Osteoblast (primary cell): ENCODE measurements at places on chromosomes 3 and 15.

GRCh38 chr3:15164340-15164739 lies 41.7 kb upstream of the CAPN7 start:
- no peak for DNase-seq

DNA sequence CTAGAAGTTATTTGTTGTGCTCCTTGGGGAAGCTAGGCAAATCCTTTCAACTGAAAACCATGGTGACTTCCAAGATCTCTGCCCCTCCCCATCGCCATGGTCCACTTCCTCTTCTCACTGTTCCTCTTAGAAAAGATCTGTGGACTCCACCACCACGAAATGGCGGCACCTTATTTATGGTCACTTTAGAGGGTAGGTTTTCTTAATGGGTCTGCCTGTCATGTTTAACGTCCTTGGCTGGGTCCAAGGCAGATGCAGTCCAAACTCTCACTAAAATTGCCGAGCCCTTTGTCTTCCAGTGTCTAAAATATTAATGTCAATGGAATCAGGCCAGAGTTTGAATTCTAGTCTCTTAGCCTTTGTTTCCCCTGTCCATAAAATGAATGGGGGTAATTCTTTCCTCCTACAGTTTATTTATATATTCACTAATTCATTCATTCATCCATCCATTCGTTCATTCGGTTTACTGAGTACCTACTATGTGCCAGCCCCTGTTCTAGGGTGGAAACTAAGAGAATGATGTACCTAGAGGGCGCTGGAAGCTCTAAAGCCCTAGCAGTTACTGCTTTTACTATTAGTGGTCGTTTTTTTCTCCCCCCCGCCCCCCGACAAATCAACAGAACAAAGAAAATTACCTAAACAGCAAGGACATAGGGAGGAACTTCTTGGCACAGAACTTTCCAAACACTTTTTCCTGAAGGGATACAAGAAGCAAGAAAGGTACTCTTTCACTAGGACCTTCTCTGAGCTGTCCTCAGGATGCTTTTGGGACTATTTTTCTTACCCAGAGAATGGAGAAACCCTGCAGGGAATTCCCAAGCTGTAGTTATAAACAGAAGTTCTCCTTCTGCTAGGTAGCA lies 657 bp downstream of the PATL2 start:
- no peak for DNase-seq

GRCh38 chr15:76401285-76401684 lies 64.7 kb downstream of the ISL2 start:
- DNase-seq, result no peak

GRCh38 chr3:100175637-100176280 lies 61.5 kb upstream of the FILIP1L start:
- no peak for DNase-seq

DNA sequence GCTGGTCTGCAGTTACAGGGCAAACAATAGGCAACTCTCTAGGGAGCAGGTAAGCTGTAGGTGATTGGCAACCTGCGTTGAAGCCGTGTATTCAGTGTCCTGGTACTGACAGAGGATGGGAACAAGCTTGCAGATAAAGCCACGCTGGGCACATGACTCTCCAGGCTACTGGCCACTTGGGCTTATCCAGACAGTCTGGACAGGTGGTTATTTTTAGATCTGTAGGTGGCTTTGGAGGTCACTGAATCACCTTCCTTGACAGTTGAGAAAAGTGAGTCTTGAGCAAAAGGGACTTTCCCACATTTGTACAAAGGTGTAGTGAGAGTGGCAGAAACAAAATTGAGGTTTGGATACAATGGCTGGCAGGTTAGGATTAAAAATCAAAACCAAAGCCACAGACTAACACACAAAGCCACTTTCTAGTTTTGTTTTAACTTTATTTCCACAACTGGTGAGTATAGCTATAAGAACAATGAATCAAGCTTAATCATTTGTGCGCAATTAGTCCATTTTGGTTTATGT lies 22.3 kb upstream of the IL1RAP start:
- DNase-seq, result no peak

DNA sequence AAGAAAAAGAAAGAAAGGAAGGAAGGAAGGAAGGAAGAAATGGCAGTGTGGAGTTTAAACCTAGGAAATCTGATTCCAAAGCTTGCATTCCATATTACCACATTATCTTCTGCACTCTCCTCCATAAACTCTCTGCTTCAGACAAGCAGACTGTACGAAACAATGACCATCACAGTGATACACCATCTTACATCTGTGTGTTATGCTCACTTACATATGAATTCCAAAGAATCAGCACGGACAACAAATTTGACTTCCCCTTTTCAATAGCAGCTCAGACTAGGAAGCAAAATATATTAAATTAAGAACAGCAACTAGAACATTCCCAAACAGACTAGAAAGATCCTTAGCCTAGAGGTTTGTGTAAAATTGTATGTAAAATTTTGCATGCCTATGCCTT lies 18.0 kb upstream of the PPM1L start:
- no peak for DNase-seq

- no peak for DNase-seq
These were observed 31.0 kb upstream of the THBS1 start for GRCh38 chr15:39549912-39550311.

DNA sequence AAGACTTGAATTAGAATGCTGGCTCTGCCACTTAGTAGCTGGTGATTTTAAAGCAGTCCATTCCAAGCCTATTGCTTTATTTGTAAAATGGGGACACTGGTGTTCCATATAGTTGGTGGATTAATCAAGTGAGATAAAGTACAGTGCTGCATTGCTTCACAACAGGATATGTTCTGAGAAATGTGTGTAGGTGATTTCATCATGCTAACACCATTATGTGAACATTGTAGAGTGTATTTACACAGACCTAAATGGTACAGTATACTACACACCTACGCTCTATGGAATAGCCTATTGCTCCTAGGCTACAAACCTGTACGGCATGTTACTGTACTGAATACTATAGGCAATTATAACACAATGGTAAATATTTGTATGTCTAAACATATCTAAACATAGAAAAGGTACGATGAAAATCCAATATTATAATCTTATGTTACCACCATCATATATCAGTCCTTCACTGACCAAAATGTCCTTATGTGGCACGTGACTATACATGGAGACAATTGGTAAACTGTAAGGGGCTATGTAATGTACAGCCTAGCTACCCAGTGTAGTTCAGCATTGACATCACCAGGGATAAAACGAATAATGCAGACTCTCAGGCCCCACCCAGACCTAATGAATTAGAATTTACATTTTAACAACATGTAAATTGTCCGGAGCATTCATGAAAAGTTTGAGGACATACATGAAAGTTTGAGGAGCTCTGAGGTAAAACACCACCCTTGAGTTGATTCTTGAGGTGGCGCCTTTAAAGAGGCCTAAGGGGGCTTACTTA lies 121.4 kb upstream of the BFSP2 start:
- DNase-seq, result no peak

DNA sequence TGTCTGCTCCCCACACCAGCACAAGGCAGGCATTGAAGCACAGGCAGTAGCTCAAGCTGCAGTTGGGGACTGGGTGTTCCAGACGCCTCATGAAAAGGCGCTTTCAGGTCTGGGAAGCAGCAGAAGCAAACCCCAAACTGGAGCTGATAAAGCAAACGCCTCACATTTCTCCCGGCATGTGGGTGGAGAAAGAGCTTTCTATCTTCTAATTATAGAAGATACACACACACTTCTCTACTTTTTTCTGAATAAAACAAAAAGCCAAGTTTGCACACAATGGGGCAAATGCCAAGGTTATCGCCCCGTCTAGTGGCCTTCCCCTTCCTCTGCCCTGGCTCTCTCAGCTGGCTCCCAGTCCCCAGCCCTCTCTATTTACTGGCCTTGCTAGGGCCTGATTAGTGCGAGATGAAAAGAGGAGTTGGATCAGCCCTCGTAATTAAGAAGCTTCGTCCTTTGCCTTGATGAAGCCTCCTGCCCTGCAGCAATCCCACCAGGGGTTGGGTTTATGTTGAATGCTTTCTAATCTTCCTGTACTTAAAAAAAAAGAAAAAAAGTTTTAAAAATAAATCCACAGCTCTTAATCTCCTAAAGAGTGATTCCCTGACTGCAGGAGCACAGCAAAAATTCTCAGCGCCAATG lies 120.2 kb downstream of the MEGF11 start:
- peak; percentile 36 for DNase-seq

- DNase-seq, result no peak
These were observed 4.3 kb downstream of the TMPRSS7 start for GRCh38 chr3:112038863-112039262.

DNA sequence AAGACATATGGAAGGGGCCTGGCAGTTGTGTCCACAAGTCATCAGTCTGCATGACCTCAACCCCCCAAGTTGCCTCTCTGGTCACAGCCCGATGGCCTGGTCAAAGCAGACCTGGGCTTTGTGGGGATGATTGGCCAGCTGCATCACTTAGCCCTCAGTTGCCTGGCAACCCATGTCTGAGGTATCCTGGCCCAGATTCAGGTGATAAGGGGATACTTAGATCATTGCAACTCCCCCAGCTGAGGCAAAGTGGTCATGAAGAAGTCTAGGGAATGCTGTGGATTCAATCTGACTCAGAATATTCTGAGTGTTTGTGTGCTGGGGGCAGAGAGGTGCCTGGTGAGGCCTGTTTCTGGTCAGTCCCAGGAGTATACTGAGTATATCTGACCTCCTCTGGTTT lies 5.0 kb downstream of the GPR156 start:
- no peak for DNase-seq

DNA sequence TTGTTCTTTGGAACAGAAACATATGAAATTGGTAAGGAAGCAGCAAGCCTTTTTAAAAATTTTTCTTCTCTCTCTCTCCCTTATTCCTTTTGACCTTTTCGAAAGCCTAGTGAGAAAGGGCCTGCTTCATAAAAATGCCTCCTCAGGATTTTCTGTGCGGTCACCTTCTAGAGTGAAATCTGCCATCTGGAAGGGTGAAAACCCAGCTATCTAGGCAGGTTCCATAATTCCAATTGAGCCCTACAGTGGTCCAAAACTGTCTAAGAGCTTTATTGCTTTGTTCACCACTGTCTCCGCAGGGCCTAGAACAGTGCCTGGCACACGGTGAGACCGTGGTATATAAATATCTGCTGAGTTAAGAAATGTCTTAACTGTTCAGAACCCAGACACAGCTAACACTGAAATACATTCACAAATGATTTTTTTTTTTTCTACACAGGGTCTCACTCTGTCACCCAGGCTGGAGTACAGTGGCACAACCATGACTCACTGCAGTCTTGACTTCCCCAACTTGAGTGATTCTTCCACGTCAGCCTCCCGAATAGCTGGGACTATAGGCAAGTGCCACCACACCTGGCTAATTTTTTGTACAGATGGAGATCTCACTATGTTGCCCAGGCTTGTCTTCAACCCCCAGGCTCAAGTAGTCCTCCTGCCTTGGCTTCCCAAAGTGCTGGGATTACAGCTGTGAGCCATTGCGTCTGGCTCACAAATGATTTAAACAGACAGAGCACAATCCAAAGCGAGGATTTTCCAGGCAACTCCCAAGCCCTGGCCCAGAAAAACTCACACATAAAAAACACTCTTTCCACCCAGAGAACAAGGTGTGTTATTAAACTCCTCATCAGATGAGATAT lies 64.4 kb downstream of the FRMD4B start:
- DNase-seq, result no peak

DNA sequence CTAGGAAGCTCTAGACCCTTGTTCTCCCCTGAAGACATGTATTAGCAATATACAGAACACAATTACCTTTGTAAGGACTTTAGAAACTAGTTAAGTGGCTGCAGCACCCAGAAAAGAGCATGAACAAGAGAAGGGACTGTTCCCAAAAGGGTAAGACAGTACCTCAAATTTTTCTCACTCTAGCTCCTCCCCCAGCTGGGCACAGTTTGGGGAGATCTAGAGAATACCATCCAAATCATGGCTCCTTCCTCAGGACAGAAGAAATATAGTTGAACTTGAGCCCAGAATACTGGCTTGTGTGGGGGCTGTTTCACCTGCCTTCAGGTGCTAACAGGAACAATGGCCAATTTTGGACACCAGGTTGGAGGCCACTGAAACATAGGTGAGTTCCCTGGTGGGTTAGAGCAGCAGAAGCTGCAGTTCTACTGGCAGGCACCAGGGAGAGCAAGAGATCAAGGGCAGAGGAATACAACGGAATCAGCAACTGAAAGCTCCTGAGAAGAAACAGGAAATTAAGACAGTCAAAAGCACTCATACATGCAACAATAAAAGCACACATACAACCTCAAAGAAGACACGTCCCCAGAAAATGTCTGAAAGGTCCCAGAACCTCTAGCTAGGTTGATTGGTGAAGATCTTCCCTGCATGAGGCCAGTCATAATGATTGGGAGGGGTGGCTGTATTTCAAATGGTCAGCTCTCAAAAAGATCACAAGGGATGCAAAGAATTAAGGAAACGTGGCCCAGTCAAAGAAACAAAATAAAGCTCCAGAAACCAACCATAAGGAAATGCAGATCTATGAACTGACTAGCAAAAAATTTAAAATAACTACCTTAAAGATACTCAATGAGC lies 104.9 kb upstream of the ASB14 start:
- DNase-seq, result no peak

GRCh38 chr15:58934521-58934920 lies 1.0 kb upstream of the SLTM start:
- no peak for DNase-seq

GRCh38 chr15:60799885-60800284 lies 320.9 kb upstream of the ICE2 start:
- no peak for DNase-seq

GRCh38 chr3:125431912-125432790 lies 57.0 kb upstream of the ZNF148 start:
- DNase-seq, result no peak

DNA sequence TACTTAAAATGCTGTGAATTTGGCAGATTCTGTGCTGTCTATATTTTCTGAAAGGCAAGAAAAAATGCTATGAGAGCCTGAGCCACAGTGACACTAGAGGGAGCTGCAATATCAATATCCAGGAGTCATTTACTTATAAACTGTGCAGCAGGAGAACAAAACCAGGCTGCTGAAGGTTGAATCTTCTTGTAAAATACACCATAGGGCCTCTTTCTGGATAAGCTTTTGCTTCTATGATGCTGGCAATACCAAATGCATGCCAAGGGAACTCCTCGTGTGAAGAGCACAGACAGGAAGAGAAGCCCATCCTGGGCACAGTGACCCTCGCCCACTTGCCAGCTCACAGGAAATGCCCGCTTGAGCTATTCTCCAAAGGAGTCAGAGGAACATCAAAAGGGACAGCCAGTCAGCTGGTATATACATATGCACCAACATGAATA lies 48.0 kb upstream of the TSPAN3 start:
- no peak for DNase-seq

DNA sequence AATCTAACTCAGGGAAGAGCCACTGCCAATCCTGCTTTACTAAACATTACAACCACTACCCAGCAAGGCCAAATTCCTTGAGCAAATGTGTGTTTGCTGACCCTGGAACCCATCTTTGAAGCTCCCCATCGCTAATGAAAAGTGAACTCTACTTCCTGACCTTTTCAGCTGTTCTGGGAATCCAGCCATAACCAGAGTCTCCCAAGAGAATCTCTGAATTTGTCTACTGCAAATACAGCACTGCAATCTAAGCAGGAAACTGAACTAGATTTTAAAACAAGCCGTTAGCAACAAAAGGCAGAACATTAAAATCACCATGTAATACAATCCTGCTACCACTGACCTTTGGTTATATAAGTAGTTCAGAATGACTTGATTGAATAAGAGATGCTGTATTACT lies 309.2 kb downstream of the MAGI1 start:
- DNase-seq, result no peak
